ENCODE measurements at places on chromosomes 7 and 10.

GRCh38 chr10:110008518-110009339 is 945 bp downstream of the ADD3 start:
- peak; percentile 47 for DNase-seq

- DNase-seq: no peak
Observed at GRCh38 chr10:87875929-87876571, 12.6 kb downstream of the PTEN start.

GRCh38 chr10:42697926-42698325 is 59.6 kb upstream of the ZNF33B start:
- DNase-seq: no peak

DNA sequence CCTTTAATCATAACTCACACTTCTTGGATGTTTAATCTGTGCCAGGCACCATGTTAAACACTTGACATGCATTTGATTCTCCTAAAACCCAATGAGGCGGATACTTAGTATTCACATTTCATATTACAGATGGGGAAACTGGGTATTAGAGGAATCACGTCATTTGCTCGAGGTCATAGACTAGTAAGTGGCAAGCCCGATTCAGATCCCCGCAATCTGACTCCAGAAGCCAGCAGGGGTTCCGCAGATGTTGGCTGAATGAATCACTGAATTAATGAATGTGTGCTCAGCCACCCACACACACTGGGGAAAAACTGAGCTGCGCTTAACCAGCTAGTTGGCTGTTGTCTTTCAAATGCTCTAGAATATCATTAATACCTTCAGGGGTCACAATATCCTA is 22.5 kb upstream of the ENO4 start:
- DNase-seq: peak; percentile 61

- DNase-seq: no peak
Observed at GRCh38 chr7:36851382-36851781, 127.1 kb upstream of the AOAH start.

DNA sequence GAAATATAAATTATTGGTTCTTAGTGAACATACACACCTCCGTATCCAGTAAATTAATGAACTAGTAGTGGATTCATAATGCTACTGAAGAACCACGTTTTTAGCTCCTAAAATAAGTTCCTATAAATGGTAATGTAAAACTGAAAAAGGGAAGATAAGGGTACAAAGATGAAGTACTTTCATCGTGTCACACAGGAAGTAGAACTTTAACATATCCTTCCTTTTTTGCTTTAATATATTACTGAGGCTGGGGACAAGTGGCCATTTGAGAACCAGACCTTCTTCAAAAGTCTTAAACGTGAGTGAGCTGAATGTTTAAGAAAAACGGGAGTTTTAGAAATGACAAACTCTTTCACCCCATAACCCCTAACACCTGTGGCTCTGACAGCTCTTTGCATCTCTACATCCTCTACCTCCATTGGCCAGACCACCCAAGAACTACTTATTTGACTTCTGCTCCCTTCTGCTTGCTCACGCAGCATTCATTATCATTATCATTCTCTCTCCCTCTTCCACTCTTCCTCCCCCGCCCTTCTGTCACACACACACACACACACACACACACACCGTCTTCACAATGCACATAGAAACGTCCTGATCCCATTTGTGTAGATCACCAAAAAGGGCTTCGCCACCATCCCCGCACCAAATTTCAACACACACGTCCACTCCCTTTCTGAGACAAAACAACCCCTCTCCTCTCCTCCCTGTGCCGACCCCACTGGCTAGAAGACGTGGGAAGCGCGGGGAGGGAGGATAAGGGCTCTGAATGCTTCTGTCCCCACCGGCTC is 677 bp downstream of the SKAP2 start:
- DNase-seq: peak; percentile 31

GRCh38 chr7:151923097-151923876 is 33.0 kb upstream of the GALNTL5 start:
- DNase-seq: no peak

GRCh38 chr10:88759366-88760101 is at the start of gene LIPN:
Gene LIPN, plus strand, starts transcription at chr10:88760020. Its CDS starts 1,386 bp downstream, at chr10:88761406.
- no peak for DNase-seq

- DNase-seq: no peak
Observed at GRCh38 chr7:16697507-16698199, 51.7 kb downstream of the BZW2 start.

DNA sequence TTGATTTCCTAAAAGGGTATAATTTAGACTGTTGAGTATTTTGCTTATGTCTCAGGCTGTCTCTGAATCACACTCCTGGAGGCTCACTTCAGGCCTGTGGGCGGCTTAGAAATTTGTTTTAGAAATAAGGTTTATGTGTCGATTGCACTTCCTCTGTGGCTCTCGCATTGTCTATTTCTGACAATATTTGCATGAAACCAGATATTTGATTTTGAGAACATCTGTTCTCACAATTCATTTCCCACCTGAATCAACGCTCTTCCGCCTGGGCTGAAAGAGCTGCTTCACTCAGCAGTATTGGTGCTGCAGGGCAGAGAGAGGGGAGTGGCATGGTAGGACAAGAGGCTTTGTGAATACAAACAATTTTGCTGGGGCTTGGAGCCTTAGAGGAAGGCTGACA is 262.0 kb downstream of the ADRA2A start:
- DNase-seq: no peak

DNA sequence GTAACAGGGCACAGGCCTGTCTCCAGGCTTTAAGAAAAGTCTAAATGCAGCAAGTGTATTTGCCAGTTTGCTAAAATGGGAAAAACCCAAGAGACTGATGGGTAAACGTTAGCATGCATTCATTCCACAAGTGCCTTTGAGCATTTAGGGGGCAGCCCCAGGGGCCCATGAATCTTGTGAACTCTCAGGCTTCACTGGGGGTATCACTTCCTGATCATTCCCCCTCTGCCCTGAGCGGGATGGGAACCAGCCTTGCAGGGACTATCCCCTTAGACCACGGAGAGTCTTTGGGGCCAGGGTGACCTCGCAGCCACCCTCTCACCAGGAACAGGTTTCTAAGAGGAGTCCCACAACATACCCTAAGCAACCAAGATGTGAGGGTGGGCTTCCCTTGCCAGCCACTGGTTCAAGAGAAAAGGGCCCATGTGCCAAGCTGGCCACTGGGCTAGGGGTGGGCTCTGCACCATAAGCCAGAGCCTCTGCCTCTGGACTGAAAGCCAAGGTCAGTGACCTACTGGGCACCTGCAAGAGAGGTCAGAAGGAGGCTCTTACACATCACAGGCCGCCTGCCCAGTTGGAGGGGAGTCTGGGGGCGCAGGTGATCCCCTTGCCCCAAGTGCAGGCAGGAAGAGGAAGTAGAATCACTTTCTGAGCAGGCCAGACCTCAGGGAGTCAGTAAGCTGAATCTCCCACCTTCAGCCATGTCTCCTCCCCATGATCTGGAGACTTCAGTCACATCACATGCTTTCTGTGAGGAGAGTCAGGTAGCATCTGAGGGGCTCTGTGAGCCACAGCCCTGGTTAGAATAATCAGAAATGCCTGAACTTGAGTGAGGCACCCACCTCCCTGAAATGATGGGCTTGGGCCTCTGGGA is 75.0 kb downstream of the C10orf105 start:
- no peak for DNase-seq

DNA sequence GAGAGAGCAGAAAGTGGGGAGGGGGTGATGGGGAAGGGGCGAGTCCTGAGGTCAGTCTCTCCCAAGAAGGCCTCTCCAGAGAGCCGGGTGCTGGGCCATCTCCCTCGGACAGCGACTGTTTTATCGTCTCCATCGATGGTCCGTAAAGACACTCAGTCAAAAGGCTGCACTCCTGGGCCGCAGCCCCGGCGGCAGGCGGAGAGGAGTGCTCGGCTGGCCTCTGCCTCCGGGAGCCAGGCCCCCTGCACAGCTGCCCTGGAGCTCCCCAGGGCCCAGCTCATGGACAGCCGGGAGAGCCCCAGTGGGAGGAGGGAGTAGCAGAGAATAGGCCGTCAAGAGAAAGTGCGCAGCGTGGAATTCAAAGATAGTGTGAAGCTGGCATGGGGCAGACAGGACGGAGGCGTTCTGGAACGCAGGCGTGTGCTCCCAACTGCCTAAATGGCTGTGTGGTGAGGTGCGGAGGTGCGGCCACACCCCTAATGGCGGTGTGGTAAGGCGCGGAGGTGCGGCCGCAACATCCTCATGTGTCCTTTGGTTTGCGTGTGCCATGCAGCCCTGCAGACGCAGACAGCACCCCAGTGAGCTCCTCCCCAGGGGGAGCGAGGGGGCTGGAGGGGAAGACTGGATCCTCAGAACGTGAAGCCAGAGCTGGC is 477.5 kb upstream of the FOXK1 start:
- DNase-seq: no peak

DNA sequence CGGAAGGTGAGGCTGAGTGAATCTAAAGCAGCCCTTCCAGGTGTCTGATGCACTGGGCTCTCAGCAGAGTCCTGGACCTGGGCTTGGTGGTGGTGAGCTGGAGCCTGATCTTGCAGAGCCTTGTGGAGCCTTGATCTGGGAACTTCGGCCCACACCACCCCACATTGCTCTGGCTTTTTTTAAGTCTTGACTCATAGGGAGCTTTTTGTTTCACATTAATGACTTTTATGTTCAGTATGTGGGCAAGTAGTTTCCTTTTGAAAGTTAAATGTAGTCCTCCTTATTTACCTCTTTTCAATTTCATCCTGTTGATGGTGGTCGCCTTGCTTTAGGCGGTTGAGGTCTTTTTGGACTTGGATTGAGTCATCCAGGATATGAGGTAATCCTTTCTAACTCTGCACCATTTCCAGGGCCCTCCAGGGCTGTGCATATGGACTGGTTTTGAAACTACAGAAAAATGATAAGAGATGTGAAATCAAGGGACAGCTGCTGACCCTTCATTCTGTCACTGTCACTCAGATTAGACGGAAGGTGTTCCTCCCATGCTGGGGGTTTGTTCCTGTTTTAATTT is 2.9 kb upstream of the NRAP start:
- DNase-seq: no peak

- no peak for DNase-seq
Observed at GRCh38 chr10:57262892-57263291, 901.8 kb upstream of the ZWINT start.

- DNase-seq: no peak
Observed at GRCh38 chr7:113004726-113005454, 81.7 kb downstream of the GPR85 start.
